ENCODE measurements at places on chromosomes 7 and 10. TPM values are rescaled to one million over a fixed set of nuclear protein-coding genes. Genes with fewer than 3 reads are reported as not detected.

Gene NEBL
- not detected for total RNA-seq

Gene SLC26A5
- not detected for total RNA-seq

Gene MYO1G
- total RNA-seq = 316 TPM

GRCh38 chr10:118978316-118978997 is 51.1 kb upstream of the NANOS1 start:
- ATAC-seq = no peak

GRCh38 chr10:3071405-3072198 is 4.3 kb downstream of the PFKP start:
- peak; percentile 89 for ATAC-seq

DNA sequence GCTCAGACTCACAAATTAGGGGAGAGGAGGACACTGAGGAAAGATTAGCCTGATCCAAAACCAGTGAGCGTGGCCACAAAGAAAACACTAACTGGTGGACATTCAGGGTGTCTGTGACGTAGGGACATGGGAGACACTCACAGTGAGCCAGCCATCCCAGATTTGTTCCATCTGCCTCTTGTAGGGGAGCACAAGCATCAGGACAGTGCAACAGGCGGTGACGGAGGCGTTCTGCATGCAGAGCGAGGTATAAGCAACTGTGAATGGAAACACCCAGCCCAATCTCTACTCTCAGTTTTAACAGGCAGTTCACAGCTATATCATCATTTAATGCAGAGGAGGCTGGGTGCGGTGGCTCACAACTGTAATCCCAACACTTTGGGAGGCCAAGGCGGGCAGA is 52.8 kb upstream of the TOMM7 start:
- no peak for ATAC-seq

GRCh38 chr7:20788420-20788990 is 1.8 kb upstream of the SP8 start:
- no peak for ATAC-seq

- no peak for ATAC-seq
Measured at GRCh38 chr10:91104193-91105041, 116.0 kb upstream of the PCGF5 start.

DNA sequence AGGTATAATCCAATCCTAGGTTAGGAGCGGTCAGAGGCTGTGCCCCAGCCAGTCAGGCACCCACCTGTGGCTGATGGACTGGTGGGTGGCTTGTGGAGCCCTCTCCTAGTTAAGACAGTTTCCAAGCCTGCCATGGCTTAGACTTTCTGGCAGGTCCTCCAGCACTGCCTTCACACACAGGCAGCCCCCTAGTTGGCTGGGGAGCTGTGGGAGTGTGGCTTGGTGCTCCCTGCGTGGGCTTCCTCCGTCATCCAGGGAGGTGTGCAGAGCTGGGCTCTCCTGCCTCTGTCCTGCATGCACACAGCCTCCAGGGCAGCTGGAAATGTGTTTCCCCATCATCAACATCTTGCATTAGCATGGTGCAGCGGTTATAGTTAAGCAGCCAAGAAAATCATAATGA is 84.3 kb upstream of the RHEB start:
- ATAC-seq = no peak

GRCh38 chr10:10959666-10960065 is 58.0 kb upstream of the CELF2 start:
- ATAC-seq = peak; percentile 65

GRCh38 chr10:97023401-97024167 is 162.2 kb downstream of the SLIT1 start:
- no peak for ATAC-seq

DNA sequence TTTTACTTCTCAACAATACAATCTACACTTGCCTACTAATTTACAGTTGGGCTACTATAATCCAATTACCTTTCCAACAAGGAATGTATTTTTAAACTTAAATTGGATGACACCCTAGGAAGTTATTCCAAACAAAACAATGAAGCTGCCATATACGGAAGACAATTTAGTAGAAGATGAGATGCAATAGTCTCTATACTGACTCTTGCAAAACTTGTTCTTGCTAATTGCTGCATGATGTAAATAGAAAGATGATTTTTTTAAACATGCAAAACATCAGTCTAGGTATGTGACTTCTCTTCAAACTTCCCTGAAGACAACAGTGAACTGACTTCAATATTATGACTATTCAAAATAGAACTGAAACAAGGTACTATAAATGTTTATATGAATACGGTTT is 17.6 kb downstream of the NT5C3A start:
- ATAC-seq = peak; percentile 24

GRCh38 chr7:25894902-25895791 is 256.9 kb upstream of the NFE2L3 start:
- peak; percentile 74 for ATAC-seq

GRCh38 chr10:33237736-33238624 is 96.5 kb downstream of the NRP1 start:
- ATAC-seq = no peak

- ATAC-seq = no peak
Measured at GRCh38 chr7:13414661-13415107, 574.8 kb downstream of the ETV1 start.

- peak; percentile 85 for ATAC-seq
Measured at GRCh38 chr10:32317795-32318357, 29.1 kb downstream of the EPC1 start.

DNA sequence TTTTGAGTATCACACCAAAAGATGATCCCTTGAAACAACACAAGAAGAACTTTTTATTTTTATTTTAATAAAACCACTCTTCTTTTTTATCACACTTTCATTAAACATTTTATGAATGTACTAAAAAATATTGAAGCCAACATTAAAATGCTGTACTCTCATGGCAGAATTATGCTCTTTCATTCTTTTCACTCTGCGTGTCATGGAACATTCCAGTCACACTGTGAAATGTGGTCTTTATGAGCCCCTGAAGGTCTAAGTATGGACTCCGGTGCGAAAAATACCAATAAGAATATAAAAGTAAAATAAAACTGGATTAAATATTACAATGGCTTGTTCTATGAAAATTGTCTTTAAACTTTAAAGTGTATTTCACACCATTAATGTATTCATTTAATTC is 148.4 kb downstream of the TMEM26 start:
- no peak for ATAC-seq

DNA sequence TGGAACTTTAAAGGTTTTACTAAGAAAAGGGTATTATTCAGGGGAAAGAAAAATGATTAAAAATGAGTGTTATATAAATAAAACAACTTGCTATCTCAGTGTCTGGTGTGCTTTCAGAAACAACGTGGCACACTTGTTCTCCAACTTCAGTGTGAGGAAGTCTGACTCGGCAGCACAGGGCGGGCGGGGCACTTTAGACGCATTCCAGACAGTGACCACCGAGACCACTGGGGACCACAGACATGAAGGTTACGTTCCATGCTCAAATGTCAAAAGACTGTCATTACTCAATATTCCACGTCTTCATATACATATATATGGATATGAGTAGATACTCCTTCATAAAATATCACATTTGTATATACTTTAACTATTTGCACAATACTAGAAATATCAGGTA is 87.0 kb downstream of the LARP4B start:
- no peak for ATAC-seq

- ATAC-seq = no peak
Measured at GRCh38 chr10:118694848-118695247, 59.9 kb downstream of the CACUL1 start.

Data from activated T-helper 17 cell treated with anti-CD3 and anti-CD28 coated beads, Interleukin-2, amount 50 U/mL, for 72 hours (primary cell).